Esophagus mucosa (tissue), 1 donor: ENCODE measurements at places on chromosomes 5 and 9. TPM values are rescaled to one million over a fixed set of nuclear protein-coding genes. Genes with fewer than 3 reads are reported as not detected.
A peak's percentile ranks its signal among the peaks of the same experiment; 100 is the strongest.

FABP6 gene
- total RNA-seq = 3.1 TPM

STKLD1 gene
- 0.40 TPM for total RNA-seq

DNA sequence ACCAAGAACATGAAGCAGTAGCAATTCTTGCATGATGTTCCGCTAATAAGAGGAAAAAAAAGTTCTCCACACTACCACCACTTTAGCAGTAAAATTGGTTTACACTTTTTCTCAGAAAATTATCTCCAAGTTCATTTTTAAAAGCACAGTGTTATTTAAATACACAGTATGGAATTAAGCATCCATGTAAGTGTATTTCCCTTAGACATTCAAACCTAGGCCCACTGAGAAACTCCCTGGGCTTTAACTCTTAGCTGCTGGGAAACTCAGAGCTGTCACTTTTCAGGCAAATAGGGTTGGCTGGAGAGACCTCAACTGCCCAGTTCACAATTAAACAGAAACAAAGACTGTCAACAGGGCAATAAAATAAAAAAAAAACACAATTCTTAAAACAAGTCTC is 2.7 kb downstream of the GNAQ start:
- ATAC-seq = no peak

GRCh38 chr5:135376961-135377624 is 21.9 kb downstream of the MACROH2A1 start:
- peak; percentile 65 for ATAC-seq
